ENCODE measurements at places on chromosomes 12 and 14.
A peak's percentile ranks its signal among the peaks of the same experiment; 100 is the strongest.

DNA sequence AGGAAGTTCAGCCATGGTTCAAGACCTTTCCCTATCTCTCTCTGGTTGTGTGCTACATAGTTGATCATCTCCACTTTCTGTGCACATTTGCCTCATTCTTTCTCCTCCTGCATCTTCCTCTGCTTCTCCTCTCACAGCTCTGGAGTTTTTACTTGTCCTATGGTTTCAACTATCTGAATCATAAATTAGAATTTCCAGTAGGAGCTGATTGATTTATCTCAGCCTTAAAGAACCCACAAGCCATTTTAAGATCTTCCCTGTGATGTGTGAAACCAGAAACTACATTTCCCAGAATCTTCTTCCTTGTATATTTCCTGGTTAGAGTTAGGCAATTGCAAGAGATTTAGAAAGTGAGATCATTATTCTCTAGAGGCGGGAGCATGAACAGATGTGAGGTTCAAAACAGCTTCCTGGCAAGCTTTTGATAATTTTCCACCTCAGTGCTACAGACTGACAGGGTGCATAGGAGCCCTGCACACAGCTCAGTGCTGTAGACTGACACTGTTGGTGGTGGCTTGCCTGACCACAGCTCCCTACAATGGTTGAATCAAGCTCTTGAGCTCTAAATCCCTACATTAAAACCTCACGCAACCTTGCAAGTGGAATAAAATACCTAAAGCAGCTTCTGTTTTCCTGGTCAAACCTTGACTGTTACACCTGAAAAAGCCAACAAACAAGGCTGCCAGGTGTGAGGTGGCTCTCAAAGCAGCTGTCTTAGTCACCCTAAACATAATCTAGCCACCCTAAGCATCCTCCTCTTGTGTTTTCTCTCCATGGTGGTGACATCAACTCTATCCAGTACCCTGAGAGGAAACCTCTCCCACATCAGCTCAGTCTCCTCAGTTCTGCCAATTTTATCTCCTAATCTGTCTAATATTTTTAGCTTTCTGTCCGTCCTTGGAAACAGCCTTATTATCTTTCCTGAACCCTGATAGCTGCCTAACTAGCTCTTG lies 21.5 kb upstream of the IFNG start:
- ATAC-seq: no peak

- ATAC-seq: no peak
These were observed 51.2 kb upstream of the CAPRIN2 start for GRCh38 chr12:30805959-30806358.

DNA sequence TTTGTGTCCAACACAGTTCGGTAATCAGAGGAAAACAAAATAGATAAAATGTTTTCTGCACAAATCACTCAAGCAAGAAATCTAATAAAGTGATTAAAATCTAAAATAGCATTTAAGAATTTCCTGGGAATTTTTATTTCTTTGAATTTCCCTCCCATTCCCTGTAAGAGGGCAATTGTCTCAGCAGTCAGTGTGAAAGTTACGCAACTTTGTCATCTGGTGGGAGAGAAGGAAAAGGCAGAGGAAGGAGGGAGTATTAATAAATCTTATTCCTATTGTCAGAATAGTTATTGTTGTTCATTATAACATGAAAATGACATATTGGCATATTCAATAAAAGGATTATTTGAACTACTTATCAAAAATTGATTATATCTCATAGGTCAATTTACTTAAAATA lies 464.9 kb downstream of the PRKD1 start:
- no peak for ATAC-seq

GRCh38 chr12:132201391-132202120 lies 57.3 kb downstream of the NOC4L start:
- no peak for ATAC-seq

GRCh38 chr14:100537446-100538350 lies 49.5 kb downstream of the BEGAIN start:
- ATAC-seq: no peak

GRCh38 chr12:30794020-30794419 lies 39.3 kb upstream of the CAPRIN2 start:
- ATAC-seq: no peak

GRCh38 chr14:92747701-92748258 lies 647 bp downstream of the LGMN start:
- peak; percentile 24 for ATAC-seq

DNA sequence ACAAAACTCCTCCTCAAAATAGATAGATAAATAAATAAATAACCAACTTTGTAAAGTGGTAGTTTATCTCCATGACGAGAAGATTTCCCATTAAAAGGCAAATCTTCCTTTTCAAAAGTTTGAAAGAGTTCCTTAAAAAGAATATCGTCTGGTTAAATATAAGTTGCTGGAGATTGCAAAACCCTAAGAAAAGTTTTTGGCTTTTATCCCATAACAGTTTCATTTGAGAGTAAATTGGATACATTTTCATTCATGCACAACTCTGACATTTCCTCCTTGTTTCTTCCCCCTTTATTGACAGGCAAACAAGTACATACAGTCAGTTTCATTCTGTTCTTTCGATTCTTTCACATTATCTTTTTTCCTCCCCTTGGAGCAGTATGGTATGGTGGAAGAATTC lies 45.4 kb upstream of the BTG1 start:
- ATAC-seq: no peak

GRCh38 chr14:44730860-44731259 lies 223.8 kb upstream of the FSCB start:
- no peak for ATAC-seq

DNA sequence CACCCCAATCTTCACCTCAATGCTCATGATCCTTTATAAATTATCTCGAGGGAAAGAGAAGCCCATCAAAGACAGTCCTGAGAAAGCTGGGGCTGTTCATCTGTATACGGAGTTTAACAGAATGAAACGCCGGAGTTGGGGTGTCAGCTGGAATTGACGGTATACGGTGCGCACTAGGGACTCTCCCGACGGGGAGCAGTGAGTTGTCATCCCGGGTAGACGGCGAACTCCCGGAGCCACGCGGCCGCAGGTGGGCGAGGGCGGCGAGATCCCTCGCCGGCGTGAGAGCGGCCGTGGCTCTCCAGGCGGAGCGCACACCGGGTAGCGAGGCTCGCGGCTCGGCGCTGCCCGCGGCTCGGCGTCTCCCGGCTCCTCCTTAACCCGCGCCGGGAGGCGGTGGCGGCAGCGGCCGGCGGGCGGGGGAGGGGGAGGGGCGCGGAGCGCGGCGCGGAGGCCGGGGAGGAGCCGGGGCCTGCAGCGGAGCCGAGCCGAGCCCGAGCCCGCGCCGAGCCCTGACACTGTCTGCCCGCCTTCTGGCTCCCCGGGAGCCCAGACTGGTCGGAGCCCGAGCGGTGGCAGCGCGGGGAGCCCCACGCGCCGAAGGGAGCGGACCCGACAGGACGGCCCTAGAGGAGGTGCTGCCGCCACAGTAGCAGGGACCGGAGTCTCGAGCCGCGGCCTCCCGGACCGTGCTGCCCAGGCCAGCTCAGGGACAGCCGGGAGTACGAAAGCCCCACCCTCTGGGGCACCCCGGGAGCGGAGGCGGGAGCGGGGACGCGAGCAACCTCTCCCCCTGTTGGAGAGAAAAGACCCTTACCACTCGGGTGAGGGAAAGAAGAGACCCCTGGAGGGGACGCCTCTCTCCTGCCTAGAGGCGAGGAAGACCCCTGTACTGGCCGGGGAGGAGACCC lies at the start of gene FOXJ2:
Gene FOXJ2 (plus strand): TSS at position 475 of the 911 bp plus-strand sequence. CDS start 7,117 bp downstream, outside the sequence.
- peak; percentile 90 for ATAC-seq

- ATAC-seq: no peak
These were observed 2.4 kb downstream of the GALNT6 start for GRCh38 chr12:51388846-51389245.

DNA sequence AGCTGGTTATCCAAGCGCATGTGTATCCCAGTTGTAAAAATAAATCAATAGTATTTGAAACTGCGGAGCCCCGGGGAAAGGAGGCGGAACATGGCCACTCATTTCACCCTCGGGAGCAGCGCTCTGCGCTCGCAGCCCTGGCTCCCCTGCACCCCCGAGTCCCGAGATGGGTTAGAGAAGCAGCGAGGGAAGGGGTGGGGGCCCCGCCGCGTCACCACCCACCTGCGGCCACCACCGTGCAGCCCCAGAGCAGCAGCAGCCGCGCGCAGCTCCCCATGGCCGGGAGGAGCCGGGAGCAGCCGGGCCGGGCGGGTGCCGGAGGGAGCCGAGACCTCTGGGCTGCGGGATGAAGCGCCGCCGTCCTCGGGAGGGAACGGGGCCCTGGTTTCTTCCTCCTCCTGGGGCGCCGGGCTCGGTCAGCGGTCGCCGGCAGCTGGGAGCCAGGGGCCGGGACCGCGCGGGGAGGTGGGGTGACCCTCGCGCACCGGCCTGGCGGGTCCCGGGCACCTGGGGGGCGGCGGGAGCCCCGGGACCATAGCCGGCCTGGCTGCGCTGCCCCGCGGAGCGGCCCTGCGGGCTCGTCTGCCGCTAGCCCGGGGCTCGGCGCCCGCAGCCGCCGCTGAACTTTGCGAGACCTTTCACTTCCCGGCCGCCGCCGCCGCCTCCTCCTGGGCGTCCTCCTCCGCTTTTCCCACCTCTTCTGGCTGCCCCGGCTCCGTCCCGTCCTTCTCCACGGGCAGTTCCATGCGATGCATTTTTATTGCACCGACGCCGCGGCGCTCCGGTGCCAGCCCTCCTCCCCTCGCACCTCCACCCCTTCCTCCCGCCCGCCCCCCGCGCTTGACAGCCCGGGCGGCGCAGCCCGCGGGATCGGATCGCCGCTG lies at the start of gene NTN4:
Gene NTN4 (minus strand): TSS at position 732 of the 884 bp plus-strand sequence. CDS start 455 bp downstream, at position 277.
- peak; percentile 71 for ATAC-seq

- no peak for ATAC-seq
These were observed 131.2 kb downstream of the MSRB3 start for GRCh38 chr12:65409726-65410125.

GRCh38 chr14:106309423-106309822 lies 783.0 kb downstream of the TMEM121 start:
- no peak for ATAC-seq

DNA sequence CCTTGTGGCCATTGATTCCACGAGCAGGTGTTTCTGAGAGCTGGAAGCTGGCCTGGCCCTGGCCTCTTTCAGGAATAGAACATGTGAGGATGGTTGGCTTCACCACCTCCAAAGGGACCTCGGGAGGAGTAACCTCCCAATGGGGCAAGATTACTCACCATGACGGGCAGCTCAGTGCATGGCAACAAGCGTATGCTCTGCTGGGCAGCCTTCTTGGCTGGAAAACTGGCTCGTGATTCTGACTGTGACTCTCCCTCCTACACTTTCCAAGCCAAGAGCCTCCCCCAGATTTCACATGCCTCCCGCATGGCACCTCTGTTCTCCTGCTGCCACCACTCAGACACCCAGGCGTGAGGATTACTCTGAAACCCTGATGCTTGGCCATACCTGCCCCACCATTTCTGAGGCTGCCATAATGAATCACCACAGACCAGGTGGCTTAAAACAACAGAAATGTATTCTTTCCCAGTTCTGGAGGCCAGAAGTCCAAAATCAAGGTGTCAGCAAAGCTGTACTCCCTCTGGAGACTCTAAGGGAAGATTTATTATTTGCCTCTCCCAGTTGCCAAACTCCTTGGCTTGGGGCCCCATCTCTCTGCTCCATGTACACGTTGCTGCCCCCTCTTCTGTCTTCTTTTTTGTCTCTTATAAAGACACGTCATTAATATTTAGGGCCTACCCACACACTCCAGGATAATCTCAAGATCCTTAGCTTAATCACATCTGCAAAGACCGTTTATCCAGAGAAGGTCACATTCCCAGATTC lies 215.9 kb downstream of the CHST11 start:
- peak; percentile 40 for ATAC-seq

DNA sequence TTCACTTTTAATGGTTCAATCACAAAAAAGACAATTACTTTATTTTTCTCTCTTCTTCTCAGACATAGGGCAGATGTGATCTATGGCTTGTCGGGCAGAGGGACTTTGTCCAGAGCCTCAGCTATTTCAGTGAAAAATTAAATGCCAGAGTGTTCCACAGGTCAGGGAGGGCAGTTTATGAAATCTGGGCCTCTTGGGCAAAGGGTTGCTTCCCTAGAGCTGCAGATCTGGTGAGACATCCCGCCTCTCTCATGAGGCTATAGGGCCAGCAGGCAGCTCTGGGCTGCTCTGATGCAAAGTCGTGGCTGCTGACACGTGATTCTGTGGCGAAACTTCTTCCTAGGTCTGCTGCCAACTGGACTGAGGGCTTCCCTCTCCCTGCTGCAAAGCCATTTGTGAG lies 6.0 kb downstream of the CLMN start:
- peak; percentile 9 for ATAC-seq
